ENCODE measurements at places on chromosomes 5 and 9. TPM values are rescaled to one million over a fixed set of nuclear protein-coding genes. Genes with fewer than 3 reads are reported as not detected.

The GLDC gene
- total RNA-seq = 14.0 TPM

The SGTB gene
- total RNA-seq = 7.6 TPM

The ZBTB43 gene
- 10.6 TPM for total RNA-seq

The ADAMTS16 gene
- 1.9 TPM for total RNA-seq

The SLC25A2 gene
- not detected for total RNA-seq

The SLC6A7 gene
- total RNA-seq = 0.02 TPM

The PLPPR1 gene
- total RNA-seq = not detected

The LNPEP gene
- total RNA-seq = 7.5 TPM

The CDC25C gene
- total RNA-seq = 10.1 TPM

The LCN1 gene
- total RNA-seq = not detected

The PLAC8L1 gene
- 0.26 TPM for total RNA-seq

The C1QTNF2 gene
- 0.15 TPM for total RNA-seq

The ANGPTL2 gene
- total RNA-seq = not detected
